ENCODE measurements at places on chromosomes 1 and 21.
A peak's percentile ranks its signal among the peaks of the same experiment; 100 is the strongest.

DNA sequence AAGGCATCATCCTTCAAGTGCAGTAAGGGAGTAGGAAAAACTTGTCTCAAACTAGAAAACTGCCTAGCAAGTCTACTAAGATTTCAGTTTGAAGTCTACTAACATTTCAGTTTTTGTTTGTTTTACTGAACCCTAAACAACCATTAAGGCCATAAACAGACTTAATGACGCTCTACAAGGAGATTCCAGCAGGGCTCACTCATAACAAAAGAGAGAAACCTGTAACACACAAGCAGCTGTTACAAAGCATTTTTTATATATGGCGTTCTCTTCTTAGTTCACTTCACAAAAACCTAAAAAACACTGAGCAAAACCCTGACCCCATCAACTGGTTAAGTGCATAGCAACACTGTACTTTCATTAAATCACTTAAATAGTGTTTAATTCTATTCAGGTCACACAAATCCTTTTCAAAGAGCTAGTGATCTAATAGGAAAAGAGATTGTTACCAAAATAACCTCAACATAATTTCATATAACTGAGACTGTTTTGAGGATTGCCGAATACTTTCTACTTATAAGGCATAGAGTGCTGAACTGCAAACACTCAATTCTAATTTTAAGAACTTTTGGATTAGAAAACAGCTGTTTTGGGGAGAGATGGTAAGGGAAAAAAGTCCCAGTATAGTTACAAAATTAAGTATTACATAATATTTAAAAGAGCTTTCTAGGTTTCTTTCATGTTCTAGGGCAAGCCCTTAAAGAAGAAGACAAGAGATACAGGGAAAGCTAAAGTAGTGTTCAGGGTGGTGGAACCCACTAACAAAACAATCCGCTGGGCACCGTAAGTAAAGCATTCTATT lies 1.4 kb downstream of the B3GALNT2 start:
- no peak for DNase-seq

- DNase-seq, result peak; percentile 82
Observed at GRCh38 chr1:145978854-145979745, 14.6 kb downstream of the POLR3GL start.

DNA sequence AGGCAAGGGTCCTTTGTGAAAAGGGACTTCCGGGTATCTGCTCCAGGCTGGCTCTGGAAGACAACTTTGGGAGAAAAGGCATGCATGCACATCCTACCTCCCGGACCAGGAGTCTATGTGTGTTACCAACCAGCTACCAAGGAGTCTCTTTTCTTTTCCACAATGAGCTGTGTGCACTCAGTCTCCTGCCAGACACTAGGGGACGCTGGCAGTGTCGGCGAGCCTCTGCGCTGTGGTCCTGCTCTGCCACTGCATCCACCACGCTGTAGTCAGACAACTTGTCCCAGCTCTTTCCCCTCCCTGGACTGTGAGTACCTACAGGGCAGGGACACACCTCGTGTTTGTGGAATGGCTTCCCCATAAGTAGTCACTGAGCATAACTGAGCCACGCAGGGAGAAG lies 5.1 kb upstream of the SSR2 start:
- DNase-seq, result no peak

DNA sequence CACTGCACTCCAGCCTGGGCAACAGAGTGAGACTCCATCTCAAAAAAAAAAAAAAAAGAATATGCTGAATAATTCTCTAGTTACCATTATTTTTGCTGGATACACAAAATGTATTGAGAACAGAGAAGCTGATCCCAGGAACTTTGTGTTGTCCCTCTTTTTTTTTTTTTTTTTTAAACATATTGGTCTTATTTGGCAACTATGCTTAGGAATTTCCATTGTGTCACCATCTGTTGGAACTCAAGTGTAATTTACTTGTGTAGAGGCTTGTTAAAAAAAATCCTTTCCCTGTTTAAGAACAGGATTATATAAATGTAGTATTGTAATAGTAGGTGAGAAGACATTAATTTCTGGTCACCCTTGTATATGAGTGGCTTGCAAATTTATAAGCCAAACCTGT lies 28.6 kb downstream of the CAMSAP2 start:
- no peak for DNase-seq

DNA sequence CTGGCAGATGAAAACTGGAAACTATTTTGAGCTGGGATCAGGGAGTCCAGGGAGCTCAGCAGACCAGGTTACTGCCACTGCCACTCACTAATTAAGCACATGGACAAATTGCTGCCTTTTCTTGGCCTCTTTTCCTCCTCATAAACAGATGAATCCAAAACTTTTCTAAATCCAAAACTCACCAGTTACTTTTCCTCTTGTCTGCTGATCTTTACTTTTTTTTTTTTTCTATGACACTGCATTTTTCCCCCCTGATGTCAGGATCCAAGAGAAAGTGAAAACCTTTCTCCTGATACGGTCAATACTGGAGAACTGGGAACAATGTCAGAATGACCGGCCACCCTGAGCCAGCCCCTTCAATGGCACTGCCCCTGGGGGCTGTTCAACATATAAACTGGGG lies 405.8 kb downstream of the DUSP10 start:
- no peak for DNase-seq

DNA sequence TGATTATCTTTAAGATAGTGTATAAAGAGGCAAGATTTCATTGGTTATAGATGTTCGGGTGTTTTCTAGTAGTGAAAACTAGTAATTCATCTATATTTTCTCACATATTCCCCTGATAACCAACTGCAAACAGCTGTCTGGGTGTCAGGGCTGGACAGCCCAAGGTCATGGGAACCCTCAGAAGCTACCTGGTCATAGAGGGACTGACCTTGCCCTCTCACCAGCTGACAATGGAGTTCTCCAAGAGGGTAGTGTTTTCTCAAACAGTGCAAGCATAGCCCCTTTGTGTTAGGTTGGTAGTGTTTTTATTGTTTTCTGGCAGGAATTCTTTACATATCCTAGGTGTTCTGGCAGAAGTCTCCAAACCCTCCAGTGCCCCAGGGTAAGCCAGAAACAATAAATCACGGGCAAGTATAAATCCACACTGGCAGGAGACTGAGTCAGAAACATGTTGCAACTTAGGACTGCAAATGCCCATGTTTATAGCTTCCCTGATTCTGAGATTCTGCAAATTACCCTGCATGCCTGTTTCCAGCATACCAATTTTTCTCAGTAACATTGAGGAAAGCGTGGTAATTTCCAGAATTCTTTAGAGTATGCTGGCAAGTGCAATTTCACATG lies 82.8 kb upstream of the ATP1A1 start:
- DNase-seq, result no peak

DNA sequence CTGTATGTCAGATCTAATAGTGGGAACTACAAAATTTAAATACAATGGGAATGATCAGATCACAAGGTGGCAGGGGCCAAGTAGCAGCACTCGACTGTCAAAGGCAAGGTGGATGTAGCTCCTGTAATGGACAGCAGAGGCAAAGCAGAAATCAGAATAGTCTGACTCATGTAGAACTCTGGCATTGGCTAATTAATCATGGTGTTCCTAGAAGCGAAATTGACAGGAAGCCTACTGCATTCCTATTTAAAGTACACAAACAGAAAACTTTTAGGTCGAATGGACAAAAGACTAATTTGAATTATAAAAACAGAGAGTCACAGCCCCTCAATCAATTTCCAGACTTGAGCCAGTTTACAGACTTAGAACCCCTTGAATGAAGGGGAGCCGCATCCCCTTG lies 17.4 kb upstream of the IL12RB2 start:
- DNase-seq, result no peak

DNA sequence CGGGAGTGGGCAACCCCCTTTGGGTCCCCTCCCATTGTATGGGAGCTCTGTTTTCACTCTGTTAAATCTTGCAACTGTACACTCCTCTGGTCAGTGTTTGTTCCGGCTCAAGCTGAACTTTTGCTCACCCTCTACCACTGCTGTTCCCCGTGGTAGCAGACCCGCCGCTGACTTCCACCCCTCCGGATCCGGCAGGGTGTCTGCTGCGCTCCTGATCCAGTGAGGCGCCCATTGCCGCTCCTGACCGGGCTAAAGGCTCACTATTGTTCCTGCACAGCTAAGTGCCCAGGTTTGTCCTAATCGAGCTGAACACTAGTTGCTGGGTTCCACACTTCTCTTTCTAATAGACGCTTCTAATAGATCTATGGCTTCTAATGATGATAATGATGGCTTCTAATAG lies 488.6 kb downstream of the MRPL39 start:
- DNase-seq, result no peak

DNA sequence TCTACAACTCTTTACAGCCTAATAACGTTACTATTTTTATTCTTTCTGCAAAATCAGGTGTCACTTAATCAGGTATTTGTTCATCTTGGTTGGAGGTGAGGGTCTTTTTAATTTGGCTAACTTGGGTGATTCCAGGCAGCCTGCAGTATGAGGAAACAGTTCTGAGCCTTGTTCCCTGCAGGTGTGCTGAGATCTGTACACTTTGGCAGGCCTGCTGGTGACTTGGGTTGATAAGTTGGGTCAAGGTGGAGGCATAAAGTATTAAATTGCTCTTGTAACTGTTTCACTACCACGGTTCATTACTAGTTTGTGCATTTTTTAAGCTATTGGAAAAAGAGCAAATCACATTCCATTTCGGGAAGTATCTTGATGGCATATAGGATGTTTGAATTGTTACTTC lies 10.0 kb downstream of the MAP3K21 start:
- DNase-seq, result no peak
